ENCODE measurements at places on chromosomes 6 and 20.

DNA sequence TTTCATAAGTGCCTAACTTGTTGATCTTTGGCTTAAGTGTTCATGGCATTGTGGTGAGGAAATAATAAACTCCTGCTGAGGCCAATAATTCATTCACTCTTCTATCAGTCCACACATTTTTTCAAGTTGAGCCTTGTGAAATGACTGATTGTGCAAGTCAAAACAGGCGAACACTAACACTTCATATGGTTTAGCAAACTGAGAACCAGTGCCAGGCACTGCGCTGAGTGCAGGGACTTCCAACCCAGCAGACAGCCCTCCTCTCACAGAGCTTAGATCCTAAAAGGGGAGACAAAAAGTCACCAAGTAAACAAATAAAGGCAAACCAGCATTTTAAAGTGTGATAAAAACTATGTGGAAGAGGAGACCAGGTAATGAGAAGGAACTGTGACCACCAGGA lies 435.0 kb downstream of the PTPRT start:
- no peak for DNase-seq

- no peak for DNase-seq
These were observed 39.2 kb downstream of the PREX1 start for GRCh38 chr20:48788486-48789072.

DNA sequence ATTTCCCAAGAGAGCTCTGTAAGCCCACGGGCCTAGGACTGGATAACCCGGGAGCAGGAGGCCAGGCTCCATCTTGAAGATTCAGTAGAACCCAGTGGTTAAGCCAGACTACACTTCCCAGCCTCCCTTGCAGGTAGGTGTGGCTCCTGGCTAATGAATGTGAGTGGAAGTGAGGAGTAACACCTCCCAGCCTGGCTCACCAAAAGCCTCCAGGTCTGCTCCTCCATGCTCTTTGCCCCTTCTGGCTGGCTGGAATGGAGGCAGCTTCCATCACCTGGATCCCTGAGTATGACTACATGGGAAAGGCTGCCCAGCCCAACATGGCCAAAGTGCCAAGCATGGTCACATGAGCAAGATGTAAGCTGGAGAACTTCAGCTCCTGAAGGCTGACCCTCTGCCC lies 9.7 kb downstream of the LRRN4 start:
- no peak for DNase-seq

GRCh38 chr6:20661721-20662120 lies 127.5 kb downstream of the CDKAL1 start:
- DNase-seq, result peak; percentile 15
